KBM-7 (cell line): ENCODE measurements at places on chromosomes 1 and 21.

GRCh38 chr1:22329148-22329515 is 122.5 kb upstream of the ZBTB40 start:
- DNase-seq = no peak

GRCh38 chr1:234214129-234214910 is 158.9 kb upstream of the COA6 start:
- peak; percentile 11 for DNase-seq

- DNase-seq = no peak
These were observed 5.5 kb downstream of the KIF26B start for GRCh38 chr1:245160288-245160687.

DNA sequence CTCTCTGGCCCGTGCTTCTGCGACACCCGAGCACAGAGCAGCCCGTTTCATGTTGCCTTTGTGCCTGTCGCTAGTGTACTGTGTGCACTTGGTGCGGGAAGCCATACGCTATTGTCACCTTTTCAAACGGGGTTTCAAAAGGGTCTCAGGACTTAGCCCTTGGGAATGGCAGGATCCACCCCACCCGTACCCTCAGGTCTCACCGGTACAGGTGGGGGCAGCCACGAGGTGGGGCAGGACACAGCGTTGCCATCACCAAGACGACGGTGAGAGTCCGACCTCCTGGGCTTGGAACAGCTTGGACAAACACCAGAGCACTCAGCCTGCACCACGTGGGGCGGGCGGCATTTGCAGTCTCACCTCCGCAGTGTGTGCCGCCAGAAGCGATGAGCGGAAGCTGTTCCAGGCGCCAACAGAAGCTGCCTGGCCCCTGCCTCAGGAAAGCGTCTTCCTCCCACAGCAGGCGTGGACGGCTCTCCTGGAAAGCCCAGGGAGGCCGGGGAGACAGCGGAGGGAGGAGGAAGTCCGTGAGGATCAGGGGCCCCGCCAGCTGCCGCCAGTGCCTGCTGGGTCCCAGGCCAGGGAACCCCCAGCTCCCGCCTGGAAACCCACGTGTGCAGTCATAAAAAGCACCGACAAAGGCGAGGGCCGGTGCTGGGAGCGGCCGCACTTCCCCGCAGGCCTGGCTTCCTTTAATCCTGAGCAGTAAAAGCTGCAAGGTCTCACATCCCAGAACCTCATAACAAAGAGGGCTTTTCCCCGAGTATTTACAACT is 131.3 kb upstream of the ARHGEF16 start:
- DNase-seq = no peak

DNA sequence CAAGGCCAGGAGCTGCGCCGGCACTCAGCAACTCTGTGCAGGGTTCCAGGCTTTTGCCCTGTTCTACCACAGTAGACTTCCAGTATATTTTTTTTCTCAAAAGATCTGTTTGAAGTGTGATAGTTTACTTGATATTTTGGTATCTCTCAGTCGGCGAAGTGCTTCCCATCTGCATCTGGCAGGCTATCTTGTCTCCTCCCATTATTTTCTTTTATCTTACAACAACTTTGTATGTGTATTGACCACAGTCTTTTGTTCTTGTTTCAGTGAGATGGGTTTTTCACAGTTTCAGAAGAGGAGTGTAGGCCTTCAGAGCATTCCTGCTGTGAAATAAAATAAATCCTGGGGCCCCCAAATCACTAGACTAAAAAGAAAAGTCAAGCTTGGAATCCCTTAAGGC is 292.9 kb downstream of the PTGER3 start:
- DNase-seq = no peak

GRCh38 chr1:202126426-202126825 is 3.7 kb downstream of the GPR37L1 start:
- peak; percentile 19 for DNase-seq

DNA sequence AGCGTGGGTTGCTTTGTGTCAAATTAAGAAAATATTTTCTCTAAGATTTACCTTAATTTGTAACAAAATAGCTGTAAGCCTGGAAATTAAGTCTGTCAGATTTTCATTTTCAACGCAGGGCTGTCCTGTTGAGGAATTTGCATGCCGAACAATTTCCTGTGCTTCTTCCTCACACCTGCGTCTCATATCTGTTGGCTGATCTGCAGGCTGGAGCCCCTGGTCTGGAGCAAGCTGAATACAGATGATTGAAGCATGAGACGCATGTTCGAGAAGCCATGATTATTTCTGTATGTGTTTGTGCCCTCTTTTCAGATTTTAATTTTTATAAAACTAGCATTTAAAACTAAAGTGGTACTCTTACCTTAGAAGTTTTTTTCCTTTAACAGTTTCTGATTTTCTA is 9.8 kb downstream of the MIXL1 start:
- no peak for DNase-seq
